ENCODE measurements at places on chromosomes 1 and 21. TPM values are rescaled to one million over a fixed set of nuclear protein-coding genes. Genes with fewer than 3 reads are reported as not detected.

SLC5A9 gene
- 3.2 TPM for total RNA-seq

RHBDL2 gene
- 42.5 TPM for total RNA-seq

C1orf226 gene
- total RNA-seq, result 54.0 TPM

UBQLN4 gene
- total RNA-seq, result 23.2 TPM

FAM131C gene
- not detected for total RNA-seq
